ENCODE measurements at places on chromosomes 16 and 17.

DNA sequence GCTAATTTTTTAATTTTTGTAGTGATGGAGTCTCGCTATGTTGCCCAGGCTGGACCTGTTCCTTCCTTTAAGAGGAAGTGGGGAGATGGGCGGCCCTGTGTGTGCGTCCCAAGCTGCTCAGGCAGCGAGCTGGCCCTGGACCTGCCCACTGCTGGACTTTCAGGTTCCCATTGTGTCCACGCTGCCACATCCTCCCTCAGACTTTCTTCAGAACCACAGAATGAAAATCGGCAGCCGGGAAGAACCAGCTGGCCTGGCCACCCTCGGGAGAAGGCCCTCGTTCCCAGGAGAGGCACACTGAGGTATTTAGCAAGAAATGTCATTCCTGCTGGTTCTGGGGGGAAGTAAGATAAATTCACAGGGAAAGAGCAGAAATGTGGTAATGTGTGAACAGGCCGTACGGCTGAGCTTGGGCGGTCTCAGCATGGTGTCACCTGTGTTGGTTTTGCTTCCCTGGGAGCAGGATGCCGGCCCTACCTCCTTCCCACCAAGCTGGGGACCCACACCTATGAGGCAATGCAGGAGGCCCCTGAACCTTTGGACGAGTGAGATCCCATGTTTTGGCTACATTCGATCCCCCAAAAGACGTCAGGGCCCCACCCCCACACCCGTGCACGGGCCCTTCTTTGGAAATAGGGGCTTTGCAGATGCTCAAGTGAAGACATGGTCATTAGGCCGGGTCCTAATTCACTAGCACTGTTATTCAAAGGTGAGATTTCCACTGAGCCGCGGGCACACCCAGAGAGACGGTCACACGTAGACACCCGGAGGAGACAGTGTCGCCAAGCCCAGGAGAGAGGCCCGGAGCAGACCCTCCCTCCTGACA is 35.9 kb upstream of the ZNF469 start:
- no peak for DNase-seq

DNA sequence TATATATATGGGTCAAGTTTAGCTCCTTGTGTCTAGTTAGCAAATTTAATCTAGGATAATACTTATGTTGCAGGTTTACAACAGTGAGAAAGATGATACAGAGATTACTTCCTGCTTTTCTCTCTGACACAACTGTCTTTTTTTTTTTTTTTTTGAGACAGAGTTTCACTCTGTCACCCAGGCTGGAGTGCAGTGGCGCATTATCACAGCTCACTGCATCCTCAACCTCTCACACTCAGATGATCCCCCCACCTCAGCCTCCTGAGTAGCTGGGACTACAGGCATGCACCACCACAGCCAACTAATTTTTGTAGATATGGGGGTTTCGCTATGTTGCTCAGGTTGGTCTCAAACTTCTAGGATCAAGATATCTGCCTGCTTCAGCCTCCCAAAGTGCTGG is 706.9 kb upstream of the SOX9 start:
- no peak for DNase-seq

- no peak for DNase-seq
Measured at GRCh38 chr17:4607773-4608187, 23.5 kb downstream of the SMTNL2 start.

- no peak for DNase-seq
Measured at GRCh38 chr17:39702901-39703893, 3.3 kb downstream of the ERBB2 start.

- no peak for DNase-seq
Measured at GRCh38 chr16:65032387-65032786, 89.5 kb downstream of the CDH11 start.

DNA sequence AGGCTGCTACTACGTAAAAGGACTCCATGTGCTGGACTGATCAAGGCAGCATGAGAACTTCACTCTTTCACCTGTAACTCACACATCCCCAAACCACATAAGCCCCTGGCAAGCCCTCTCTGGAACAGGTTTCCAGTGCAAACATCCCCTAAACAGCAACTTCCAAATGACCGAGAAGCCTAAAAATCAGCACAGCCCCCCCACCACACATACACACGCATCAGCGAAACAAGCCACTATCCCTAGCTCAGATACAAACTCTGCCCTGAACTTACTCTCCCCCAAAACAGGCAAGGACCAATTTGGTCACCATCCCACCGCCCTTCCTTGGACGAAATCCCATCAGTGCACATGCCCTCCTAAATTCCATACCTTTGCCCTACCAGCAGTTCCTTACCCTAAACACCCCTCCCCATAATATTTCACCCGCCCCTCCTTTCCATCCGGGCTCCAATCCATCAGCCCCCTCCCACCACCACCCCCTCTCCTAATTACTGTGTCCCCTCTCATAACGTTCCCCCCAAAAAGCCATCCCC is 735 bp downstream of the LSM12 start:
- no peak for DNase-seq

- no peak for DNase-seq
Measured at GRCh38 chr17:71656964-71657858, 463.6 kb upstream of the SOX9 start.

- DNase-seq: no peak
Measured at GRCh38 chr17:63993368-63993985, 4.7 kb upstream of the PRR29 start.

GRCh38 chr16:79296491-79296890 is 304.0 kb downstream of the MAF start:
- no peak for DNase-seq

All from NCI-H1436 treated with DMSO at 0.1 percent for 48 hours (cell line).